Activated T-cell treated with anti-CD3 and anti-CD28 coated beads, Interleukin-2, amount 50 U/mL, for 4 hours (primary cell): ENCODE measurements at places on chromosomes 12 and 14.

- no peak for DNase-seq
Measured at GRCh38 chr14:25231004-25231403, 181.1 kb upstream of the STXBP6 start.

DNA sequence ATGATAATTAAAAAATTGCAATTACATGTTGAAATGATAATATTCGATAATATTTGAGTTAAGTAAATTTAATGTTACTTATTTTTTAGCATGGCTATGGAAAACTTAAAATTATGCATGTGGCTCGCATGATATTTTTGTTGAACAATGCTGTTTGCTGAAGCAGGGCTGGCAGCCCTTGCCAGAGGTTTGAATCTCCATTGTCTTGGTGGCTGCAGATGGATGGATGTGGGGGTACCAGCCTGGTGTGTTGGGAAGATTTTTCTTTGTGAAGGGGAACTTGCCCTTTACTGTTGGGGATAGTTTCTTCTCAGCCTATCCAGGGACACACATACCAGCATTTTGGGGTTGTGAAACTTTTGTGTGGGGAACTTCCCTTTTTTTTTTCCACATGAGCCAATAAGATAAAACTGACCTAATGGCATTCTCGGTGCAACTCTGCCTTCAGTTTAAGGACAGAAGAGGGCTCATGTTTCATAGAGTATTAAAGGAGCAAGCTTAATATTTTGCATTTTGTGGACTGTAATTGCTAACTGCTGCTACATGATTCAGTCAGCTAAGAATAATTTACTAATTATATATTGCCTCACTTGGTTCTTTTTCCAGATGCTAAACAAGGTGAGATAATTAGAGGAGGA, 8.8 kb downstream of the RASSF3 start:
- DNase-seq, result no peak

- DNase-seq, result no peak
Measured at GRCh38 chr12:116864371-116865160, 16.7 kb downstream of the HRK start.

GRCh38 chr12:47094804-47095203, 15.0 kb upstream of the AMIGO2 start:
- no peak for DNase-seq

DNA sequence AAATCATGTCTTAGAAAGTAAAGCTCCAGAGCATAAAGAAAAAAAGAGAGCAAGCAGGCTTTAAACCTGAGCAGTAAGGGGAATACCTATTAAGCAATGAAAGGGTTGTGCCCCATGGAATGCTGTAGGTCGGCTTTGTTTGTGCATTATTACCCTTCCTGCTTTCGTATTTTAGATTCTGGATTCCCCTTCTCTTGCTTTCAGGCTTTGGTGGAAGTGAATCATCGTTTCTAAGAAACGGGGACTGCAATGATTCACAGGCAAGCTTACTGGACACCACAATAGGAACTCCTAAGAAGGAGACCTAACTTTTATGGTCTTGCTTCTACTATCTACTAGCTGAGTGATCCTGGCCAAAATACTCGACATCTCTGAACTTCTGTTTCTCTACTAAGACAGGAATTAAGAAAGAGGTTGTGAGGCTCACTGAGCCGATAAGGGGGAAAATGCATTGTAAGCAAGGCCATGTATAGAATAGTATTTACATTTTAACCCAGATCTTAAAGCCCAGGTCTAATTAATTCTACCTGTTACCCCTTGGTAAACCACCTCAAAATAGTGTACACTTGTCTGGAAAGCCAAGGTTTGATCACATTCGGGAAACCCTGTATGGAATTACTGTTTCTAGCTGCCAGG, 1.2 kb upstream of the BMAL2 start:
- no peak for DNase-seq

DNA sequence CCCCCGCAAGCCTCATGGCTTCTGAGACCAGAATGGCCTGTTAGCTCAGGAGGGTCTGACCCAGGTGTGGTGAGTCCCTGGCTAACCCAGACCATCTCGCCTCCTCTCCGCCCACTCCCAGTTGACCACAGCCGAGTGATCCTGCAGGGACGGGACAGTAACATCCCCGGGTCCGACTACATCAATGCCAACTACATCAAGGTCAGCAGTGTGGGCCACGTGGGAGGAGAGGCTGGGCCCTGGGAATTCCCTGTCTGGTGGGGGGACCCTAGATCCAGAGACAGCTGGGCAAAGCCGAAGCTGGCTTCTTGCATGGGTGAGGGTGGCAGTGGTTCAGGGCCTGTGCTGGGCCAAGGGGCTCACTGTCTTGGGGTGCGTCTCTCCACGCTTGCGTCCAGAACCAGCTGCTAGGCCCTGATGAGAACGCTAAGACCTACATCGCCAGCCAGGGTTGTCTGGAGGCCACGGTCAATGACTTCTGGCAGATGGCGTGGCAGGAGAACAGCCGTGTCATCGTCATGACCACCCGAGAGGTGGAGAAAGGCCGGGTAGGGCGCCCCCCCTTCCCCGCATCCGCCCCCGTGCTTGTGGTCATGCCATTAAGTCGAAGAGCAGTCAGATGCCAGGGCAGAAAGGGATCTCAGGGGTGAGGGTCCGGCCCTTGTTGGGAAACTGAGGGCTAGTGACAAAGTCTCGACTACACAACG, 5.0 kb downstream of the PTPN6 start:
- DNase-seq, result peak; percentile 32

GRCh38 chr14:76920331-76921087, 94.3 kb downstream of the LRRC74A start:
- no peak for DNase-seq

DNA sequence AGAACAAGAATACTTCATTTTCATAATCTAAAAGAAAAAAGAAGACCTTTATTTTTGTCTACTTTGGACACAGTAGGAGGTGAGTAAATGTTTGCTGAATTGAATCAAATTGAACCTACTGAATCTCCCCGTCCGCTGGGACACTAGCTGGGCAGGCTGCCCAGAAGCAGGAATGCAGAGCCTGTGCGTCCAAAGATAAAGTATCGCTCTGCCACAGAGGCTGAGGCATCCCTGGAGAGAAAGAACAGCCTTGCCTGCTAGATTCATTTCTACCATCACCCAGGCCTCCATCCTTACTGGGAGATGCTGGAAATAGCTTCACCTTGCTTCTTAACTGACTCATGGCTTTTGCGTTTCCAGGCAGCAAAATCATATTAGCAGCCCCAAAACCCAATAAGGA, 64.1 kb upstream of the TSPAN11 start:
- no peak for DNase-seq

DNA sequence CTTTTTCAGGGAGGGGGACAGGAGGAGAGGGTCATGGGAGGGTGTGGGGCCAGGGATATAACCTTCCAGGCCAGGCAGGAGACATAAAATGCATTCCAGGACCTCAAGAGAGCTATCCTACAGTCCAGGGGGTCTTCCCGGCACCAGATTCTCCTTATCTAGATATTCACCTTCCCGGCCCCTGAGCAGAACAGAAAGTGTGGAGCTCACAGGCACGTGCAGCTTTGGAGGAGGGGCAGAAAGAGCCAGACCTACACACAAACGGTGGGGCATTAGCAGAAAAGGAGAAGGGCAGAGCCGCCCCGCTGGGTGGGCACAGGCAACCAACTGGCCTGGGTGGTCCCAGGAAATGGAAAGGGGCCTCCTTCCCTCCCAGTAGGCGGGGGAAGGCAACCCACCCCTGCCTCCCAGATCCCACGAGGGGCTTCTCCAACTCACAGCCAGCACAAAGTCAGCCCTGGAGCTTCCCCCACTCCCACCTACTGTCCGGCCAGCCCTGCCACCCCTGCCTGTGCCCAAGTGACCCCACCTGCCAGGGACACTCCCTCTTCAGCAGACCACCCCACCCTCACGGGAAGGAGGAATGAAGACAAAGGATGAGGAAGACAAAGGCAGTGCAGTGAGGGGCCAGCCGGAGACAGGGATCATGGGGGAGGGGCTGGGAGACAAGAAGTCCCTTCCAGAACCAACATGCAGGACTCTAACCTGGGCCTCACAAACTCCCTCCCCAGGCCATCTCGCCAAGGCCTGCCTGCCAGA, 33.3 kb downstream of the CCDC85C start:
- no peak for DNase-seq

- DNase-seq, result no peak
Measured at GRCh38 chr12:93243382-93243688, 134.4 kb upstream of the NUDT4 start.

DNA sequence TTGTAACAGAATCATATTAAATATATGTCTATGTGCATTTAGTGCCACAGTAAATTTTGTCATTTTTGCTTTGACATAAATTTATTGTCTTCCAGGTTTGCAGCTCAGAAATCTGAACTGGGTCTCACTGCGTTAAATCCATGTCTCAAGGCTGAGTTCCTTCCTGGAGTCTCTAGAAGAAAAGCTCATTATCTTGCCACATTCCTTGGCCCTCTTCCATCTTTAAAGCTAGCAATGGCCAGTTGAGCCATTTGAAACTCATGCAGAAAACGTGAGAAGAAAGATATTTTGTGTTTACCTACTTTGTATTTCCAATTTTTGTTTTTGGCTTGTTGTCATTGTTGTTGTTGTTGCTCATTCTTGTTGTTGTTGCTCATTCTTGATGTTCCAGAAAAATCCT, 10.7 kb downstream of the PRH1 start:
- no peak for DNase-seq

- DNase-seq, result peak; percentile 51
Measured at GRCh38 chr14:58152014-58152857, at the start of gene ARMH4. ARMH4 (minus strand) TSS chr14:58152213; CDS start chr14:58139358, 12,855 bp downstream.

DNA sequence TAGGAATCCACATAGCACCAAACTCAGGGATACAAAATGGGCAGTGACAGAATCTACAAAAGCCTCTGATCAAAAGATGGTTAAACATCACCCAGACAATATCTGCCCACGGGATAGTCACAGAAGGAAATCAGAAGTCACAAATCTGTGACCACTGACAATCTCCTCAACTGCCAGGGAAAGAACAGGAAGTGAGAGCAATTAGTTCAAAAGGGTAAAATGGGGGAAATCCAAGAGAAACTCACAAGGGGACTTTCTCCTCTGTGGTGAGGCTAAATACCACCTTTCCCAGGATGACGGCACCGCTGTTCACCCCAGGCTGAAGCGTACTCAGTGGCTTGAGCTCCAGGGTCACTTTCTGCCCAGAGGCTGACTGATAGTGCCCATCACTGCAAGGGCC, 10.7 kb downstream of the TTC5 start:
- no peak for DNase-seq

GRCh38 chr14:45906257-45906656, 653.3 kb upstream of the MIS18BP1 start:
- DNase-seq, result no peak

DNA sequence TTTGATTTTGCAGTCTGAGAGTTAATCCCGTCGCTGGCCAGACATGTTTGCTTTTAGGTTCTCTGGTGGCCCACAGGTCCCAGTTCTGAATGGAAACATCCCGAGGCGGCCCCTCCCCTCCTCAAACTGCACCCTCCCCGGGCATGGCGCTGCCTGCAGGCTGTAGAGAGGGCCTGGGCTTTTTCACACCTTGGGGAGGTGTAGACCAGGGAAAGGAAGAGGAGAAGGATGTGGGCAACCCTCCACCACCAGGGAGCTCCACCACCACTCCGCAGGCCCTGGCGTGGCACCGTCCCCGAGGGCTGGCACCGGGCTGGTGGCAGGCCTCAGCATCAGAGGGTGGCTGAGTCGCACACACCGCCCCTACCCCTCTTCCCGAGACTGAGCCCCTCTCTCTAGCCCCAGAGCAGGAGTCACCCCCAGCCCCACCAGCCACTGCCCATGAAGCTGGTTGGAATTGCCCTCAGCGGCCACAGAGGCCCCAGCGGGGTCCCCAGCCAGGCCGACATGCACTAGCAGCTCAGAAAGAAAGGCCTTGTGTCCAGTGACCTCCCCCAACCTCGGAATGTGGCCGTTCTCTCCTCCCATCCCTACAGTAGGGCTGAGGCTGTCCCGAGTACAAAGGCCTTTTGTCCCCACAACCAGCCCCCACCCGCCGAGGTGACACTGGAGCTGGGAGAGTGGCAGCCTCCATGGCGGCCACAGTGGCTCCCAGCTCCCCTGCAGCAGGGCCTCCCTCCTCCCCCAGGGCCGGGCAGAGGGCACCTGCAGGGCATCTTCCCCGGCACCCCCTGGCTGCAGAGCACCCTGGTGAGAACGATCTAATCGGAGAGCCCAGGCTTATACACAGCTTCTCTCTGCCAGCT, 23.5 kb upstream of the INF2 start:
- DNase-seq, result peak; percentile 40

DNA sequence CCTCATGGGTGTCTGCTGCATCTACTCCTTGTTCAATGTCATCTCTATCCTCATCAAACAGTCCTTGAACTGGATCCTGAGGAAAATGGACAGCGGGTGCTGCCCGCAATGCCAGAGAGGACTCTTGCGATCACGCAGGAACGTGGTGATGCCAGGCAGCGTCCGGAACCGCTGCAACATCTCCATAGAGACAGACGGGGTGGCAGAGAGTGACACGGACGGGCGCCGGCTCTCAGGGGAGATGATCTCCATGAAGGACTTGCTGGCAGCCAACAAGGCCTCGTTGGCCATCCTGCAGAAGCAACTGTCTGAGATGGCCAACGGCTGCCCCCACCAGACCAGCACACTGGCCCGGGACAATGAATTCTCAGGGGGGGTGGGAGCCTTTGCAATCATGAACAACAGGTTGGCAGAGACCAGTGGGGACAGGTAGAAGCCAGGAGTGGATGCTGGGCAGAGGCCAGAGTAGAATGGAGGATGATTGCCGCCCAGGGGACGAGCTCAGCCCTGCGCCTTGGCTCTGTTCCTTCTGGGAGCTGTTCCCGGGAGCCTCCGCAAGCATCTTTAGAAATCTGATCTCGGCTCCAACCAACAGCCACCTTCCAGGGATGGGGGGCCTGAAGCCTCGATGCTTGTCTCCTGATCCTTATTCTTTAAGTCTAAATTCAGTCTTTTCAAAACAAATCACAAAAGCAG, 71.6 kb upstream of the PSMC1 start:
- no peak for DNase-seq

GRCh38 chr12:127191129-127191528, 1075.8 kb upstream of the TMEM132C start:
- no peak for DNase-seq

DNA sequence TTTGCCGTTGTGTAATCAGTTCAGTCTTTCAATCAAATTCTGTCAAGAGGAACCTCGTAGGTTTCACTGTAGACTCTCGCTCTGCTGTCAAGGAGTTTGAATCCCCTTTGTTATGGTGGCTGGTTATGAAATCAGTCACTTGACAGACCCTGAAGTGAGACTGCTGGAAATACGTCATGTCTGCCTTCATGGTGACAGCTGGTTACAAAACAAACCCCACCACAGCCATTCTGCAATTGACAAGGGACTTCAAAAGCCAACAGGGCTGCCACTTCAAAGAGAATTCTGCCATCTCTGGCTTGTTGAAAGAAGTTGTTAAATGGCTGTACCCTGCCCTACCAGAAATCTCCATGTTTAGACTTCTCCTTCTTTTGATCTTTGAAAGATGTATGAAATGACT, 286.9 kb downstream of the ERC1 start:
- peak; percentile 7 for DNase-seq

- DNase-seq, result no peak
Measured at GRCh38 chr12:95763809-95764253, 26.7 kb downstream of the NTN4 start.

- no peak for DNase-seq
Measured at GRCh38 chr12:104741077-104741476, 217.0 kb downstream of the SLC41A2 start.

GRCh38 chr12:39431797-39432196, 11.1 kb downstream of the KIF21A start:
- DNase-seq, result no peak

GRCh38 chr12:65414526-65414925, 136.0 kb downstream of the MSRB3 start:
- DNase-seq, result no peak
